ENCODE measurements at places on chromosomes 1 and 21.

DNA sequence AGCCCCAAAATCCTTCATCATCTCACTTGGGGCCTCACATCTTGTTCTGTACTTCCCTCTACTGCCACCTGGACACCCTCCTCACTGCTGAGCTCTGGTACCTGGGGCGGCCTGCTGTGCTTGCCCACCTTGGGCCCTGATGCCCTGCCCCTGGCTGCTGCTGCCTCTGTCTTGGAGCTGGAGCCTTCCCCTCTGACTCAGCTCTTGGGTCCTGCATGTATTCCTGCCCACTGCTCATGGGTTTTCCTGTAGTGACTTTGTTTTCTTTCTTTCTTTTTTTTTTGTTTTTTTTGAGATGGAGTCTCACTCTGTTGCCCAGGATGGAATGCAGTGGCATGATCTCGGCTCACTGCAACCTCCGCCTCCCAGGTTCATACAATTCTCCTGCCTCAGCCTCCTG lies 37.5 kb downstream of the TRAPPC10 start:
- DNase-seq: no peak

DNA sequence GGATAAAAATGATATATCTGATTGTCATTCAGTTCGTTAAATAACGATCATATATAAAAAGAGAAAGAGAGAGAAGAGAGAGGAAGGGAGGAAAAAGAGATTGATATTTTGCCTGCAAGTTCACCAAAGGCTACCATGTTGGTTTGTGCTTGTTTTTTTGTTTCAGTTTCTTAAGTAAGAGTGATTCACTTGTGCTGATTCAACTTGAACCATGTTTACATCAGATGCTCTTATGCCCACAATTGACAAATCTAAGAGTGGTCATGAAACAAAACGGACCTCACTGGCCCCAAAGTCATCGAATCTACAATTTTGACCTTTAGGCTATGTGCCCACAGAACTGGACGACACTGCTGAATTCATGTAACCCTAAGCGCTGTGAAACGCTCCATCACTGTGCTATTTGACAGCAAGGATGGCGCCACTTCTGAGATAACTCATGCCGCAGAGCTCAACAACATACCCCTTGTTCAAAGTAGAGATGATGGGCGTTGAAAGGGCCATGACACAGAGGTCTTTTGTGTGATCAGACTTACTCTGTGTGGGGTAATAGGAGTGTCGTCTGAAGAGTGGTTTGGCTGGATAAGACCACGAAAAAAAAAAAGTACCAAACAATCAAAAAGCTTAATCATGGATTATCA lies 481.4 kb downstream of the SETD4 start:
- no peak for DNase-seq

DNA sequence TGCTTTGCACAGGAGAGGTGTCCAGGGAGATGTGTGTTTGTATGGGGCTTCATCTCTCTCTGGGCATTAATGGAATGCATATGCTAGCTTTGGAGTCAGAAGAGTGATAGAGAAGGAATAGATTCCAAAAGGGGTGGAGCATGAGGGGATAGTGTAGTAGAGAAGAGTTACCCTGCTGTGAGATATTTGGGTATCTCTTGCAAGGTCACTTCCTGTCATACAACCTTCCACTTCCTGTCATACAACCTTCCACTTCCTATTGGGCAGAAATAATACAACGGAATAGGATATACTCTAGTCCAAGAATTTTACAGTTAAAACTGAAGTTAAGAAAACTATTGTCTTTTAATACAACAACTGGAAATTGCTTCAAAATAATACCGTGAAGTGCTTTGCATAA lies 351.8 kb upstream of the FMN2 start:
- no peak for DNase-seq

DNA sequence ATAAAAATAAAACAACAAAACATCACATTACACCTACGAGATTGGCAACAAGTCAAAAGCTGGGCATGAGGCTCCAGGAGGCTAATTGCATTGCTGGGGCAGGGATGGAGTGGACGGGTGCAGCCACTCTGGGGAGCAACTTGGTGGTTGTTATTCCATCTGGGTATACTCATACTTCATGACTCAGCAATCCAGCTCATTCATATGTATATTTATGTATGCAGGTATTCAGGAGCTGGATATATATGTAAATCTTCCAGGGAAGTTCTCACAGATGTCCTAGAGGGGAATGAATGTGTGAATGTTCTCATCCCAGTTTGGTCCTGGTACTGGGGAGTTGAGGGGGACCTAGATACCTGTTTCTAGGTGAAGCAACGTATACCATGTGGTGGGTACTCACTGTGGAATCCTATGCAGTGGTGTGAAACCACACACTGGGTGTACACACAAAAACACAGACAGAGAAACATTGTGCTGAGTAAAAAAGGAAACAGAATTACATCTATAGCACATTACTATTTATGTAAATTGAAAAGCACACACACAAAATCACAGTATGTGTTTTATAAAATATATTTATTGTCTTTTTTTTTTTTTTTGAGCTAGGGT lies 79.7 kb upstream of the RAB4A start:
- no peak for DNase-seq

DNA sequence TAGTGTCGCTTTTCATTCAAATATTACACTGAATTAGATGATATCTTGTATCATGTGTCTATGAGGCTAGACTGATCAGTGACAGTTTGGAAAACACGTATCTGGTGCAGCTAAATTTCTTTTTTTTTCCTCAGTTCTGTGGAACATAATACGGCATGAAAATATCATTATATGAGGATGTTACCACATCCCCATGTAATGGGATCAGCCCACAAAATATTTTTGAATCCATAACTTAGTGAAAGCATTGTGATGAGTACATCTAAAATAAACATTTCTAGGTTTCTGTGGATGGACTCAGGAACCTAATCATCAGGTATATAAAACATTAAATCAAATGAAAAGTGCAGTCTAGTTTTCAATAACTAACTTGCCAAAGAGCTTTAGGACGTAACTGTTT lies 356.3 kb downstream of the USP25 start:
- no peak for DNase-seq

DNA sequence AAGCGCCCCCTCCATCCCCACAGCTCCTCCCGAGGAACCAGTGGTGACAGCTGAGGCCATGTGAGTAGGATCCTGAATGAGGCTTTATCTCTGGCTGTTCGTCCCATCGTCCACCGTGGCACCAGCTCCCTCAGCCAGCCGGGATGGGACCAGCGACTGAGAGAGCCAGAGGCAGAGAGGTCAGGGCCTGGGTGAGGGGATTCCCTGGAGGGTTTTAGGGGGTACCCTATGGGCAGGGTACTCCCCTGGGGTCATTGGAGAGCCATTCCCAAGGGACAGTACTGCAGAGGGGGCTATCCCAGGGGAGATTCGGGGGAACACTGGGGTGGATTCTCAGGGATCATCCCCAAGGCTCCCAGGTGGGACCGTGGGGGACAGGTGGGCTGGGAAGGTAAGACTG lies 2.4 kb downstream of the TMEM125 start:
- DNase-seq: no peak

DNA sequence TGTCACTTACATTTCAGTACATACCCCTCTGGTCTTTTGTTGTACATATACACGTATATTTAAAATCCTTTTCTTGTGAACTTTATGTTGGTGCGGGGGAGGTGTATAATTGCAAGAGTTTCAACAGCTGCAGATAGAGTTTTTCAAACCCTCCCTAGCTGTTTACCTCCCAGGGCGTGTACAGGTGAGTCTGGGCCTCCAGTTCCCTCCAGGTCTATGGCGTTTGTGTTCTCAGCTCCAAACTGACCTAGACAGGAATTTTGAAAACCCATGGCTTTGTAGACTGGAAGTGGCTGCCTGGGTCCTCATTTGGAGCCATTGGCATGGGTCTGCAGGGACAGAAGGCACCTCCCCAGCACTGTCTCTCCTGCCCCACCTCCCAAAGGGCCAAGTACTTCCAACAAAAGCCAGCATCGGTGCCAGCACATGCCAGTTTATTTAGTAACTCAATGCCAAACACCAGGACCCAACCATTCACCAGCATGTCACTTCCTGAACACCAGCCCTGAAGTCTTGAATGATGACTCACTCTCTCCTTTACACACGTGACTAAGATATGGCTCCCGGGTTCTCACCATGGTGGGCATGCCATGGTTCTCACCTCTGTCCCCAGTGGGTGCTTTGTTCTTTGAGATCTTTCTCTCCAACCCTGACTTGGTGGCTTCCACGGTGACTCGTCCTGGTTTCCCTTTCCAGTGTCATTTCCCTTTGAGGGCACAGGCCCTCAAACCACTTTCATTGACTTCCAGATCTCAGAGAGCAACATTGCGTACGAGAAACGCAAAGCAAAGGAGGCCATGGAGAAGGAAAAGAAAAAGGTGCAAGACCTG lies 57.3 kb upstream of the EFHD2 start:
- DNase-seq: peak; percentile 32

GRCh38 chr1:19533626-19534025 lies 48.3 kb upstream of the CAPZB start:
- peak; percentile 20 for DNase-seq

GRCh38 chr1:87292684-87293493 lies 35.8 kb upstream of the LMO4 start:
- peak; percentile 51 for DNase-seq

Measured in CD4-positive, alpha-beta T cell treated with Interleukin-4 for 1 hour (primary cell).